Activated CD8-positive, alpha-beta T cell treated with anti-CD3 and anti-CD28 coated beads for 36 hours (primary cell): ENCODE measurements at places on chromosomes 3 and 15. TPM values are rescaled to one million over a fixed set of nuclear protein-coding genes. Genes with fewer than 3 reads are reported as not detected.

The SLC26A6 gene
- 41.3 TPM for total RNA-seq

The ITIH1 gene
- total RNA-seq: not detected

The GOLGA8M gene
- total RNA-seq: 1.0 TPM

The KCNAB1 gene
- total RNA-seq: not detected

DNA sequence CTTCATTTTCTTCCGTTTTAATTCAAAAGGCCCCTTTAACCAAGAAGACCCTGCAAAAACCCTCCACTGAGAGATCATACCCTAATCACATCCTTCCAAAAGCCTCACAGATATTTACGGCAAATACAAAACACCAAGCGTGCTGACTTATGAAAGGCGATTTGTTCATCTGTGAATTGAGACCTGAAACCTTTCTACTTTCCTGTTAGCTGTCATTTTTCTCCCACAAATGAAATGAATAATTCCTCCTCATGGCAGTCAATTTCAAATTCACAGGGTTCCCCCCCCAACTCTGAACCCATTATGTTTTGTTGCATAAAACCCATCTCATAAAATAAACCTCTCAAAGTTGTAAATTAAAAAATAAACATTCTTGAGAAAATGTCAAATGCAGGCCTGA, 149.6 kb downstream of the PDZRN3 start:
- H3K4me1 ChIP-seq: no peaks in the 10 kb centered on the region
- no peak for DNase-seq
- no peaks in the 10 kb centered on the region for H3K36me3 ChIP-seq
- H3K27me3 ChIP-seq: peaks cover 11% of the 10 kb centered on the region

- DNase-seq: no peak
- H3K27me3 ChIP-seq: no peaks in the 10 kb centered on the region
- peak overlapping the region; percentile 37 for H3K4me3 ChIP-seq
- peaks cover 78% of the 10 kb centered on the region for H3K4me1 ChIP-seq
- H3K27ac ChIP-seq: peak overlapping the region; percentile 85
Observed at GRCh38 chr15:101246824-101247745, 4.8 kb downstream of the CHSY1 start.
